ENCODE measurements at places on chromosomes 13 and 19.

DNA sequence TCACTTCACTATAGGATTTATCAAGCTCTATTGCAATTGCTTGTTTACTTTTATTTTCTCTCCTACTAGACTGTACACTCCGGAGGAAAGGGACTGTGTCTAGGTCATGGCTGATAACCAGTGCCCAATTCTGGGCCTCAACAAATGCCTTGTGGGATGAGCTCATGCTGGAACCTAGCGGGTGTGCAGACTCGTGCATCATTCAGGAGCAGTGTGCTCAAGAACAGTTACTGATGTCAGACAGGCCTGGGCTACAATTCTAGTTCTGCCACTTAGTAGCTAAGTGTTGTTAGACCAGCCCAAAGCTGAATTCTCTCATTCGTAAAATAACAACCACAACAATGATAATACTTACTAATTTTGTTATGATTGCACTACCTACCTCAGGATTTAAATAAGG lies 95.4 kb downstream of the CYSLTR2 start:
- DNase-seq: no peak

DNA sequence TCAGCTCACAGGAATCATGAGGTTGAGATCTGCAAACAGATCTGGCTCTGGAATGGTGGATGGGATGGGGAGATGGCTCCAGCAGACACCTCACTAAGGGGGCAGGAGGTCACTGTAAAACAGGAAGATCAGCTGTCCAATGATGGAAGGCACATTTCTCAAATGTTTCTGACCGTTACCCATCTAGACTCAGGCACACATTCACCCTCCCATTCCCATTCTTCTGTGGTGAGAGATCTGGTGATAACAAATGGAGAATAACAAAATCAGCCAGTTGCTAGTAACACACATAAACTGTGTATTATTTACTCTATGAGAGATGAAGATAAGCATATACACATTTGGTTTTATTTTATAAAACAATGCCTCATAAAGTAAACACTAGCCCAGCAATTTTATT lies 235.9 kb downstream of the TSHZ3 start:
- no peak for DNase-seq

DNA sequence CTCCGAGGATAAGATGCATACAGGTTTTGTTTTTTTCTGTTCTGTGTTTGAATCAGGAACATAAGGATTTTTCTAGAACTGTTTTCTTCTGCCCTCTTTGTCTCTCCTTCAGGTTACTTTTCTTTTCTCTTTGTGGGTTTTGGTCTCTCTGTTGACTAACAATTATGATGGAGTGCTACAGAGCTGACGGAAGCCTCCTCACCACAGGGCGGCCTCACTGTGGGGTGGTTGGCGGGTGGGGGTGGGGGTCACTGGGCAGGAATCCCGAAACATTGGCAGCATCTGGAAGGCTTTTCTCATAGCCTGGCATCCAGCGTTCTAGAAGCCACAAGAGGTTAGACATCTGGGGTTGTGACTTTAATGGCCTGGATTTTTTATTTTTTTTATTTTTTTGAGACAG lies 12.0 kb upstream of the MATK start:
- no peak for DNase-seq

GRCh38 chr19:14502334-14503092 lies 6.6 kb upstream of the GIPC1 start:
- no peak for DNase-seq

DNA sequence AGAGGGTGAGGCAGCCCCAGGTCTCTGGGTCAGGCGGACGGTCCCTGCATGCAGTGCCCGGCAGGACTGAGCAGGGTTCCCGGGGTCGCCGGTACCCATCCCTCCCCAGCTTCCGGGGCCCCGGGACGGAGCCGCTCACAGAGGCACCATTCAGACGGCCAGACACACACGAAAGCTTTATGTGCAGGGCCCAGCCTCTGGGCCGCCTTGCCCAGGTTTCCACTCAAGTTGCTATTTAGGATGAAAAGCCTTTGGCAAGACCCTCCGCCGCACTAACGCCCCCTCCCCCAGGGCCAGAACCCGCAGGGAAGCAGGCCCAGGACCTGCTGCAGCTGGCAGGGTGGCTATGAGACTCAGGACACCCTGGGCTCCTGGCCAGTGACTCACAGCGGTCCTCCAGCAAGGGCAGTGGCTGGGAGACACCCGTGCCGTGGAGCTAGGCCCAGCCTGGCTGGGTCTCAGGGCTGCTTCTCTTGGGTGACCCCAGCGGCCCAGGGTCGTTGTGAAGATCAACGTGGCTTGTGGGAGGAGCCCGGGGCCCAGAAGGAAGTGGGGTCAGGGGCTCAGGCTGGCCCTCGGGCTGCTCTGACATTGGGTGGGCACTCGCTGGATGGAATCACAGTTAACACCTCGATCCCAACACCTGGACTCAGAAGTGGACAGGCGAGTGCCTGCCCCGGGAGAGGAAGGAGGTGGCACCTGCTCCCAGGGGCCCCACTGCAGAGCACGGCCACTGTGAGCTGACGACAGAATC lies 4.8 kb downstream of the C19orf25 start:
- DNase-seq: no peak

DNA sequence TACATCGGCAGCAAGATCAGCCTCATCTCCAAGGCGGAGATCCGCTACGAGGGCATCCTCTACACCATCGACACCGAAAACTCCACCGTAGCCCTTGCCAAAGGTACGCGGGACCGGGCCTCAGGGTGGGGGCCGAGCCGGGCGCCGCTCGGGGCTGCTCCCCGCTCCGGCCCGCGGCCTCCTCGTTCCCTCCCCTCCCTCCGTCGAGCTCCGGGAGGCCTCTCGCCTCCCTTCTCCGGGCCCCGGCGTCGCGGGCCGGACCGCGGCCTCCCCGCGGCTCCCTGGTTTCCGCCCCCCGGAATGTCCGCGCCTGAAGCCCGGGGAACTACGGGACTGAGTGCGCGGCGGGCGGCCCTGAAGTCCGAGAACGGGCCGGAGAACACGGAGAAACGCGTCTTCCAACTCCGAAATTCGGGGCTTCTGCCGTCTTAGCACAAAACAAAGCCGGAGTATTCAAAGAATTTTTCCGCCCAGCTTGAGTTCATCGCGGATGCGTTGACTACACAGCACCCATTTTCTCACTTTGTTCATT lies 423 bp downstream of the LSM14A start:
- DNase-seq: no peak

DNA sequence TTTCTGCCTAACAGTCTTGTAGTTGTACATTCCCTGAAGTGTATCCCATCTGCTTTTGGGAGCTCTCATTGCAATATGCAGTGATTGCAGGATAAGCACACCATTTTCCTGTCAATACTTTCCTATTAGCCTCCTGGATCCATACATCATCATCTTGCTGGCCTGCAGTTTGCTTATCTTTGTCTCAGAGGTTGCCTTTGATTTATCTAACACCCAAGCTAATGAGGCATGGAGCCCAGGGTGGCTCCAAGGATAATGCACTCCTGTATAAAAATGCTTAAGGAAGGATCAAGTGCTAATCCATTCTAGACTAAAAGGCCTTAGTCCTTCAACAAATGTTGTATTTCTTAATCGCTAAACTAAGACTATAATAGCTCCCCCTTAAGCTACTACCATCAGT lies 161.6 kb upstream of the OBI1 start:
- DNase-seq: no peak

DNA sequence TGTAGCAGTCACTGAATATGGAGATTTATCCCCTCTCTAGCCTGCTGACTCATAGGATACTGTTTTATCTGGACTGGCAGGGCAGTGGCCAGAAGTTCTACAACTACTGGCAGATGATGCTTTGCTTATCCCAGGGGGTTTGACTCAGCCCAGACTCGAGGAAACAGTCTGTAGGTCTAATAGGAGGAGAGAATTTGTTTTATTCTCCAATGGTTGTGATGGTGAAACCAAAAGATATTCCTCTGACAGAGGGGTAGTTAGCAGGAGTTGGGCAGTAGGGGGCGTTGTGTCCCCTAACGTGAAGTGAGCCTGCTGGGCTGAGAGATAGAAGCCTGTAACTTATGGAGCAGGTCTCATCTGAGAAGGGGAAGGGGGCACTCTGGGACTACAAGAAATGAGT lies 74.9 kb downstream of the WTIP start:
- DNase-seq: peak; percentile 28

GRCh38 chr19:33809960-33810359 lies 13.3 kb downstream of the KCTD15 start:
- no peak for DNase-seq

DNA sequence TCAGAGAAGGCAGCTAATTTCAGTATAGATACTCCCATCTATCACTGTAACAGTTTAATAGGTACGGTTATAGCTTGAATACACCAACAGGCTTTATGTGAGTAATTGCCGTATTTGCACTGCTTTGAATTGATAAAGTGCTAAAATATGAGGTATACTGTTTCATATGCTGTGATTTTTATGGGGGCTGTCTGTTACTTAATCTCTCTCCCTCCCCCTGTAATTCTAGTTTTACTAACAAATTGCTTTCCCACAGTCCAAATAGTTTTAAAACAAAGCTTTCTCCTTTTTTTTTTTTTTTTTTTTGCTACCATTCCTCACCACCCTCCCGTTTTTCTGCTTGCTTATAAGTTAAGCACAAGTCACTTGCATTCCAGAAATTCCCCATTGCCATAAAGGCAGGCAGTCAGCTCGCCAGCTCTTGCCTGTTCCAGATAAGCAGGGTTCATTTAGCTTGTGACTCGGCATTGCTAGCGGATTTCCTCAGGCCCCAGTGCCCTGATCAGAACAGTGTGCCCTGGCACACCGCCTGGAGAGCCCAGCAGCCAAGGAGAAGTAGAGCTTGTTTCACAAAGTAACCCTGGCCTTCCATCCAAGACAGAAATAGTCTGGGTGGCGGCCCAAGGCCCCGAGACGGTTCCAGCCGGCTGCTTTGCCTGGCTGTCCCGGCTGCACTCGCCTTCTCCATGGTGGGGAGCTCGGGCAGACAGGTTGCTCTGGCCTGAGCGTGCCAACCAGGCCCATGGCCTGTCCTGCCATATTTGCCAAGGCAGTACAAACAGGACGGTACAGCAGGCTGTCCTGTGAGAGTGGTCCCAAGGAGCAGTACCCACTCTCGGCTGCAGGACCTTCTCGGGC lies 43.5 kb upstream of the NPAS1 start:
- DNase-seq: no peak

DNA sequence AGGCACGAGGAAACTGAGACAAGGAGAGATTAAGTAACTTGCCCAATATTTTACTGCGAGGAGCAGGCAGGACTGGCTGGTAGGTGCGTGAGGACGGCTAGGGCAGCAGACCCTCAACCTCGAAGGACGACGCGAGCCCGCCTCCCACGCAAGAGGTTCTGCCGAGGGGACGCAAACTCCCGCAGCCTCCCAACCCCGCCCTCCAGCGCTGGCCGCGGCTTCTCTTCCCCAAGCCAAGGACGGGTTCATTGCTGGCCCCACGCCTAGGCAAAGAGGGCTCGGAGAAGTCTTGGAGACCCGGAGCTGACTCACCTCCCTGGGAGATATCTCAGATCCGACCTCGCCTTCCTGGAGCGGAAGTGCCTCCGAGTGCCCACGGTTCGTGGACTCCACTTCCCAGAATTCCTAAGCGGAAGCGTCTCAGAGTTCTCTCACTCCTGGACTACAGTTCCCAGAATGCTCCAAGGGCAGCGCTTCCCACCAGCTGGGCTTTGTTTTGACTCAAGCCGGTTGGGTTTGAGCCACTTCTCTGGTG lies at the start of gene ZNF235:
TSS of gene ZNF235 (minus strand) at position 367 of the 535 bp plus-strand sequence. CDS start 1,621 bp downstream, outside the sequence.
- DNase-seq: peak; percentile 75

DNA sequence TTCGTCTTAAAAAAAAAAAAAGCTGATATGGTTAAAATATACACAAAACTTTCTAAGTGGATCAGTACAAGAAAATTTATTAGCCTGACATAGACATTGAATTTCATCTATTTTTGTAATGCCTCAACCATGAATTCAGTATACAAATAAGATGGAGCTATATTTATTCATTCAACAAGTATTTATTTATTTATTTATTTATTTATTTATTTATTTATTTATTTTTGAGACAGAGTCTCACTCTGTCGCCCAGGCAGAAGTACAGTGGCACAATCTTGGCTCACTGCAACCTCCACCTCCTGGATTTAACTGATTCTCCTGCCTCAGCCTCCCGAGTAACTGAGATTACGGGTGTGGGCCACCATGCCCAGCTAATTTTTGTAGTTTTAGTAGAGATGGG lies 78.5 kb upstream of the GSX1 start:
- DNase-seq: no peak

DNA sequence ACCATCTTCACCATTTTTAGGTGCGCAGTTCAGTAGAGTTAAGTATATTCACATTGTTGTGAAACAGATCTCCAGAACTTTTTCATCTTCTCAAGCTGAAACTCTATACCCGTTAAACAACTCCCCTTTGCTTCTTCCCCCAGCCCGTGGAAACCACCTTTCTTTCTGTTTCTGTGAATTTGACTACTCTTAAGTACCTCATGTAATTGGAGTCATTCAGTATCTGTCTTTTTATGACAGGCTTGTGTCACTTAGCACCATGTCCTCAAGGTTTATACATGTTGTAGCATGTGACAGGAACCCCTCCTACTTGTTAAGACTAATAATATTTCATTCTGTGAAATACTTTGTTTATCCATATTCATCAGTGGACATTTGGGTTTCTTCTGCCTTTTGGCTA lies 52.8 kb downstream of the TNFRSF19 start:
- DNase-seq: no peak

DNA sequence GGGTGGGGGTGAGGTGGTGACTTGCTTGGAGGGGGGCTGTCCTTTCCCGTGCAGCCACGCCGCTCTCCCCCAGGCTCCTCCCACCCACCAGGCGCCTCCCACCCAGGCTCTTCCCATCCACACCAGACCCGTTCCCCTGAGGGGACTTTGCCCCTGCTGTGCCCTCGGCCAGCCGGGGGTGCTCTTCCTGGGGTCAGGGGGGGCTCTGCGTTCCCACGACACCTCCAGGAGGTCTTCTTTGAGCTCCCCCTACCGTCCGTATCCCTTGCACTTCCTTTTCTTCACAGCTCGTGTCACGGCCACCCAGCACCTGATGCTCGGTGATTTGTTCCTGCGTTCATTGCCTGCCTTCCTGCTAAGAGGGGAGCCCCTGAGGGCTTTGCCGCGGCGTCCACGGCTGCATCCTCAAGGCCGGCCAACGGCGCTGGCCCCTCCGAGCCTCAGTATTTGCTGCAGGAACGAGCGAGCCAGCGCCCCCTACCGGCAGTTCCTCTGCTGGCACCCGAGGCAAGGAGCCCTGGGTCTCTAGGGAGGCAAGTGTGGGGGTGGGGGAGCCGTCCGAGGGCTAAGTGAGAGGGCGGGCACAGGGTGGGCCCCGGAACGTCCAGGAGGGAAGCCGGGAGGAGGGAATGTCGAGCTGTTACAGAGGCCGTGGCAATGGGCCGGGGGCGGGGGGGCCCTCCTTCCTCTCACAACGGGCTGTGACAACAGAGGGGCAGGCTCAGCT lies 11.8 kb downstream of the LRRC4B start:
- DNase-seq: peak; percentile 91

- no peak for DNase-seq
These were observed 1.1 kb downstream of the FOXO1 start for GRCh38 chr13:40665126-40666044.

DNA sequence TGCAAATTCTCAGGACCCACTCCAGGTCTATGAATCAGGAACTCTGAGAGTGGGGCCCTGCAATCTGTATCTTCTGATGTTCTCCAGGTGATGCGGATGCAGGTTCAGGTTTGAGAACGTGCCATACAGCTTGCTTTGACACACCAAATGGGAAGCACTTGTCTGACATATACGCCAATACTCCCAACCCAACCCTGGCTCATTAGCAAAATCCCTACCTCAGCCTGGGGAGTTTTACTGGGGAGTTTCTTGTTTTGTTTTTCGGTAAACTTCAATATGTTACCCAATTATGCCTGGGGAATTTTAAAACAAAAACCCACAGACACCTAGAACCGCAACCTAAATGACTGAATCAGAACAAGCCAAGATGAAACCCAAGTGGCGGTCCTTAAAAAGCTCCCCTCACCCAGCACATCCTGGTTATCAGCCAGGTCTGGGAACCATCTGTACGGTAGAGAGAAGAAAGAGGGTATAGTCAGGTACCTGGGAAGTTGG lies 41.2 kb downstream of the ABCC4 start:
- no peak for DNase-seq

All from stimulated activated CD4-positive, alpha-beta T cell treated with anti-CD3 and anti-CD28 coated beads, Interleukin-4, amount 100 ng/mL, for 48 hours (primary cell).